PC-9 (cell line): ENCODE measurements at places on chromosomes 1 and 21.

GRCh38 chr21:44263221-44263760 is 1.6 kb upstream of the DNMT3L start:
- no peaks in the 10 kb centered on the region for H3K36me3 ChIP-seq
- no peaks in the 10 kb centered on the region for H3K27me3 ChIP-seq
- H3K27ac ChIP-seq: no peak overlapping the region

- no peaks in the 10 kb centered on the region for H3K27me3 ChIP-seq
- DNase-seq: no peak
- no peaks in the 10 kb centered on the region for H3K36me3 ChIP-seq
- H3K4me3 ChIP-seq: no peak overlapping the region
Observed at GRCh38 chr21:29557200-29557599, 258.5 kb downstream of the BACH1 start.

GRCh38 chr1:116944613-116945012 is 34.9 kb downstream of the PTGFRN start:
- peaks cover 12% of the 10 kb centered on the region for H3K36me3 ChIP-seq
- no peak for DNase-seq
- no peaks in the 10 kb centered on the region for H3K27me3 ChIP-seq

- H3K27me3 ChIP-seq: no peaks in the 10 kb centered on the region
- H3K36me3 ChIP-seq: no peaks in the 10 kb centered on the region
- peaks cover 8% of the 10 kb centered on the region; the same call in 1 of the 2 replicates for H3K4me1 ChIP-seq
- 0 out of 2 replicates have a peak overlapping the region, but pooled peaks have one; percentile 16 for H3K27ac ChIP-seq
- peak overlapping the region; percentile 75 for H3K4me3 ChIP-seq
Observed at GRCh38 chr1:154955039-154955717, 721 bp downstream of the PBXIP1 start.

- H3K27me3 ChIP-seq: peaks cover 3% of the 10 kb centered on the region; the same call in 1 of the 2 replicates
- DNase-seq: no peak
- no peak overlapping the region for H3K4me3 ChIP-seq
- H3K27ac ChIP-seq: no peak overlapping the region
- no peaks in the 10 kb centered on the region for H3K36me3 ChIP-seq
- H3K4me1 ChIP-seq: no peaks in the 10 kb centered on the region
Observed at GRCh38 chr1:170424346-170424745, 107.6 kb upstream of the GORAB start.
